ENCODE measurements at places on chromosomes 16 and 17.

GRCh38 chr17:61942085-61942484, 14.3 kb upstream of the INTS2 start:
- DNase-seq, result no peak

- DNase-seq, result no peak
Measured at GRCh38 chr17:17401271-17401781, 75.5 kb upstream of the MED9 start.

GRCh38 chr17:73268582-73269328, 7.1 kb upstream of the CPSF4L start:
- no peak for DNase-seq

GRCh38 chr17:6164996-6165395, 94.8 kb downstream of the WSCD1 start:
- no peak for DNase-seq

DNA sequence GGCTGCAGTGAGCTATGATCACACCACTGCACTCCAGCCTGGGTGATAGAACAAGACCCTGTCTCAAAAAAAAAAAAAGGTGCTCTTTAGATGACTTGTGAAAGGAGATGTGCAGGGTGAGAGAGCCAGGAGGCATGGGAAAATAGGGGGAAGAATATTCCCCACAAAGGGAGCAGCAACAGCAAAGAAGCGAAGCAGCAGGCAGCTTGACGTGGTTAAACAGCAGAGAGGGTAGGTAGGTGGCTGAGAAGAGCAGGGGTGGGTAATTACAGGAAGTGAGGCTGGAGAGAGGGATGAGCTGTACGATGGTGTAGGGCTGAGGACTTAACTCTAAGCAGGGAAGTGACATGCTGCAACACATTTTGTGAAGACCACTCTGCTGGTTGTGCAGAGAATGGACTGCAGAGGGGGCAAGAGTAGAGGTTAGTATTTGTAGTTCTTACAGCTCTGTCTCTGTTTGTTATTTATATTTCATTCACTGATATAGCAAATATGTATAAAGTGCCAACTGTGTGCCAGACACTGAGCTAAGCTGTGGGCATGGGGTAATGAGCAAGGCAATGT, 1.6 kb downstream of the HEATR3 start:
- no peak for DNase-seq

GRCh38 chr17:6170349-6170748, 100.2 kb downstream of the WSCD1 start:
- DNase-seq, result no peak

DNA sequence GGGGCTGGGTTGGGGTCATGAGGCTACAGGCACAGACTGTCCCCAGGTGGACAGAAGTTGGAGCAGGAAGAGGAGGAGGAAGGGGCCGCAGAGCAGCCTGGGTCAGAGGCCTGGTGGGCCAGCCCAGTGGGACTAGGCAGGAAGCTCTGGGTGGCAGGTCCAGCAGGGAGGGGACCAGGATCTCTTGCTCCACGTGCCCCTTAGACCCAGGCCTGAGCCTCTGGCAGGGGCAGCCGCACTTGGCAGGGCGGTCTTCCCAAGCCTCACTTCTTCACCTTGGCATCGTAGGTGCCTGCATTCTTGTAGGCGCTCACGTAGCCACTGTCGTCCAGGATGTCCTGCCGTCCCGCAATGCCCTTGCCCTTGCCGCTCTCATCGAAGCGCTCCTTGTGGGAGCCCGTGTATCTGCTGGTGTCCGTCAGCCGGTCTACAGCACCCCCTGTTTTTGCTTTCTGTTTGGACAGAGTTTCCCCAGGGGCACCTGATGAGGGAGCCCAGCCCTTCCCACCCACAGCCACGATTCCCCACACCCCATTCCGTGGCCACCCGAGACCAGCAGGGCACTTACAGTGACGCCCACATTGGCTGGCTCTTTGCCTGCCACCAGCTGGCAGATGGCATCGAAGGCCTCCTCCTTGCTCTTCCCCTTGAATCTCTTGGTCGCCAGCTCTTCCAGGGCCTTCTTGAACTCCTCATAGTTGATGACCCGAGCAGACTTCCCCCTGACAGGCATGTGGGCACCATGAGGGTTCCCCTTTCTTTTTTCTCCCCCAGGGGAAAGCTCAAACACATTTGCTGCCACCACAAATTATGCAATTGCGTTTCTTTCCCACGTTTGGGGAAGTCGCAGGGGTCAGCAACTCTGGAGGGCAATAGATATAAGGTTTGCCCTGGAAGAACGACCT, 3.1 kb downstream of the TPPP3 start:
- DNase-seq, result no peak

- DNase-seq, result no peak
Measured at GRCh38 chr16:80556481-80556880, 15.7 kb downstream of the DYNLRB2 start.

DNA sequence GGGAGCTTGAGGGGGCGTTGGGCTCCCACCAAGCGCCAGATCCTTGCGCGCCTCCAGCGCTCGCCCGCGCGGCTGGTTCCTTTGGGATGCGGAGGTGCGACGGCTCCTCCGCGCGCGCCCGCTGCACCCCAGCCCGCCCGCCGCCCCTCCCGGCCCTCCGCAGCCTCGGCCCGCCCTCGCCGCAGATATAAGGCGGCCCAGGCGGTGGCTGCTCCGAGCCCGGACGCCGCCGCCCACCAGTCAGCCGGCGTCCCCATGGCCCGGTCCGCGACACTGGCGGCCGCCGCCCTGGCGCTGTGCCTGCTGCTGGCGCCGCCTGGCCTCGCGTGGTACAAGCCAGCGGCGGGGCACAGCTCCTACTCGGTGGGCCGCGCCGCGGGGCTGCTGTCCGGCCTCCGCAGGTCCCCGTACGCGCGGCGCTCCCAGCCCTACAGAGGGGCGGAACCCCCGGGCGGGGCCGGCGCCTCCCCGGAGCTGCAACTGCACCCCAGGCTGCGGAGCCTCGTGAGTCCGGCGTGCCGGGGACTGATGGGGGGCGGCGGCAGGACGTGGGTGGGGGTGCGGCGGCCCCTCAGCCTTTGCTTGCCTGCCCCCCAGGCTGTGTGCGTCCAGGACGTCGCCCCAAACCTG, at the start of gene NPB:
TSS of gene NPB (plus strand) at position 216 of the 630 bp plus-strand sequence. CDS start at position 256, 40 bp downstream.
- DNase-seq, result no peak

- peak; percentile 51 for DNase-seq
Measured at GRCh38 chr17:76271669-76272540, 6.8 kb downstream of the UBALD2 start.

DNA sequence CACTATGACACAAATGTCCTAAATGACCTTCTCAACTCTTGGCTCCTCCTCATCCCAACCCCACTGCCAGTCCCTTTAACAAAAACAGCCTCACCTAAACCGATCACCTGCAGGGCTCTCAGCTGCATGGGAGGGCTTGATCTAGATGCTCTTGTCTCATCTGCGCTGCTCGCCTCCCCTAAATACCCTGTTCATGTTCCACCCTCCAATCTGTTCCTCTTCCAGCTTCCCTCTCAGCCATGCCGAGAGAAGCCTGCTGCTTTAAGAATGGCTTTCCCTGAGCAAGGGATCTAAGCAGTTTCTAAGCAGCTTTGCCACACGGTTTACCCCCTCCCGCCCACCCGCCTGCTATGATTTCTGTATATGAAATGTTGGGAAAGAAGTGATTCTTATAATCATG, 23.7 kb downstream of the PIPOX start:
- no peak for DNase-seq

- no peak for DNase-seq
Measured at GRCh38 chr16:66427036-66427860, at the start of gene BEAN1. Gene BEAN1 (plus strand): TSS chr16:66427295. CDS start chr16:66437677, 10,382 bp downstream.

DNA sequence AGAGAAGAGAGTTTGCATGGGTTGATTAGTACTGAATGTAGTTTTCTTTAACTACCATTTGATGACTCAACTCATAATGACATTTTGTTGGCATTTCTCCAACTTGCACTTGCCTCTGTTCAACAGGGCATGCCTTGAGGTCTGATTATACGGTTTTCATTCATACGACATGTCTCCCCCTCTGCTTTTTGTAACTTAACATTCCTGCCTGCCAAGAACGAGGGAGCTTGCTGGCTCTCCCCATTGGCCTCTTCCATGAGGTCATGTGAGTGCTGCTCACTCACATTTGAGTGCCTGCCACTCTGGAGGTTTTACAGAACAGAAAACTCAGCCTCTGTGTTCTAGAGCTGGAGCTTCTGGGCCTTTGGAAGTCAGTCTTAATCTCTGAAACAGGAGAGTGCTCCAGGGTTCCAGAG, 19.7 kb downstream of the MAP2K6 start:
- DNase-seq, result no peak

DNA sequence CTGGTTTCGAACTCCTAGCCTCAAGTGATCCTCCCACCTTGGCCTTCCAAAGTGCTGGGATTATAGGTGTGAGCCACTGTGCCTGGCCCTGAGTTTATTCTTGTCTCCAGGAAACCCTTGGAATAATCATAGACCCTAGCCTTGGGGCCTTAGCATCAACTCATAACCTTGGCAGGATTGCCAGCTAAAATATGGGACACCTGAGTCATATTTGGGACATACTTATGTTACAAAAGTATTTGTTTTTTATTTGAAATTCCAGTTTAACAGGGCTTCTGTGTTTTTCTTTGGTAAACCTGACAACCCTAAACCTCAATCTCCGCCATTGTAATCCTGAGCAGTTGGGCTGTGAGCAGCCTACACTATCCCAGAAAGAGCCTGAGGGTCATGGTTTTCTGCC, 28.6 kb upstream of the TNS4 start:
- no peak for DNase-seq

DNA sequence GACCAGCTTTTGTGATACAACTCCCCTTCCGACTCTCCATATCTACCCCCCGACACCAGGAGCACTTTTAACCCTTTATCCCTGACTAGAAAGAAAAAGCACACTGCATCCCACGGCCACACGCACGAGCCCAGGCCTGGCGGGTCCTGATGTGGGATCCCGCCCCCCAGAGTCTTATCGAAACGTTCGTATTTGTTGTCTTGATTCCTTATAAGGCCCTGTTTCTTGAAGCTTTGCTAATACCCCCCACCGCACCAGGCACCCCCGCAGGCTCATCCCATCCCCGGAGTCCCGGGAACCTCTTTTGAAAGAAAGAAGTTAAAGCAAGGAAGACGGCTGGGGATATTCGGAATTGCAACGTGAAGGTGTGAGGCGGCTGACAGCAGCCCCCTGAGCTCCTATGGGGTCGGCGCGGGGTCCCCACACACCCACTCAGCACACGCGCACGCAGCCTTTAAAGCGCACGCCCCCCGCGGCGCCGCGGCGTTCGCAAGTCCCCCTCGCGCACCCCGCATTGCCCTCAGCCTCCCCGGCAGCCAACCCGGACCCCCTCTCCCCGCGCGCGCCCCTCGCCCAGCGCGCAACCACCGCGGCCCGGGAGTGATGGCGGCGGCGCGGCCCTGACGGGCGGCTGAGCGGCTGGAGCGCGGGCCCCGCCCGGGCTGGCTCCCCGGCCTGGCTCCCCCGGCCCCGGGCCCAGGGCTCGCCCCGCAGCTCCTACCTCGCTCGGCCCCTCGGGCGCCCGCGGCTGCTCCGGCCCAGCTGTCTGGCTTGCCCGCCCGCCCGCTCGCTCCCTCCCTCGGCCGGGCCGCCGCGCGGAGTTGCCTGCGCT, 448 bp downstream of the STAT5B start:
- peak; percentile 50 for DNase-seq

DNA sequence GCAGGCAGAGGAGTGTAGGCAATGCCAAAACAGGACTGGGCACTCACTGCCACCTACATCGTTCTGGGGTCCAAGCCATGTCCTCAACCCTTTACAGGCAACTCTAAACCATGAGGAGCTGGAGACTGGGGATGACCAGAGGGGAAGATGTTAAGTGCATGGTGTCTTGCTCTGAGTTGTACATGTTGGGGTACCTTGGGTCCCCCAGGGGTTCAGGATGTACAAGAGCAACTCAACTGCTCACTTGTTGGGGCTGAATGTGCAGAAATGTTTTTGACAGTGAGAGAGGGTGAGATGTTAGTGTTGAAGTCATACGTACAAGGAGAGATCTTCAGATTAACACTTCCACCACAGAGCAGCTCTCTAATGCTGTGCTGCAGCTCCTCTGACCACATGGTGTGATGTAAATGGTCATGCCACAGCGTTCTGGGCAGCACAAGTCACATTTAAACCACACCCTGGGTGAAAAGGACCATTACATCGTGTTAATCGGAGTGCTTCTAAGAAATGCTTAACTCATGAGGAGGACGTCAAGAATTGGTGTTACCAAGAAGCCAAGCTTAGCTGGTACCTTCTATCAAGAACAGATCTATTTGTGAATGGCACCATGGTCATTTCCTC, 2.4 kb downstream of the CCL18 start:
- DNase-seq, result no peak

DNA sequence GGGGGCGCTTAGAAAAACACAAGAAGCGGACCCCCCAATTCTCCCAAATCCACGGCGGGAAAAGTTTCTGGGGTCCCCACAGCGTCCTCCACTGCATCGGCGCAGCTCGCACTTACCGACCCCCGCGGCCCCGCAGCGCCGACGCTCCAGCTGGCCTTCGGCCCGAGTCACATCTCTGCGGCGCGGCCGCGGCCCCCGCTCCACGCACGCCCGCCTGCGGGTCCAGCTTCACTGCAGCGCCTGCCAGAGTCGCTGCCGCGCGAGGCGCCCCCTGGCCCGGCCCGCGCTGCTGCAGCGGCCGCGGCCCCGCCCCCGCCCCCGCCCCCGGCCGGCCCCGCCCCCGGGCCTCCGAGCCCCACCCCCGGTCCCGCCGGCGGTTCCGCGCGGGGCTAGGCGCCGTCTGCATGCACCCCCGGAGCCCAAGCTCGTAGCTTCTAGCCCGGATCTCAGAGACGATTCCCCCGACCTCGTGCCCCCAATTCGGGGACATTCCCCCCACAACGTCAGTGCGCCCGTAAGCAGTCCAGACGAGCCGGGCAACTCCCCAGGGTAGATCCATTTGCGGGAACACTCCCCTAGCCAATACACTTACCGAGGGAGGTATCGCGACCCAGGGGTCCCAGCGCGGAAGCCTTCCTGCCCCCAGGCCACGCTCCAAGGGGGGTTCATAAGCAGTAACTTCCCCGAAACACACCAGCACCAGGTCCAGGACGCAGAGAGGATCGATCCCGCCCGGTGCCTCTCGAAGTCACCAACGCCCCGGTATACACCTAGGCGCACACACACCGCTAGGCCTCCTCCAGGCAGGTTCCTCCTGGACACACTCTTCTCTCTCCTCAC, at the start of gene GPRC5B:
TSS of gene GPRC5B (minus strand) at position 238 of the 840 bp plus-strand sequence. CDS start 12,003 bp downstream, outside the sequence.
- DNase-seq, result peak; percentile 31

DNA sequence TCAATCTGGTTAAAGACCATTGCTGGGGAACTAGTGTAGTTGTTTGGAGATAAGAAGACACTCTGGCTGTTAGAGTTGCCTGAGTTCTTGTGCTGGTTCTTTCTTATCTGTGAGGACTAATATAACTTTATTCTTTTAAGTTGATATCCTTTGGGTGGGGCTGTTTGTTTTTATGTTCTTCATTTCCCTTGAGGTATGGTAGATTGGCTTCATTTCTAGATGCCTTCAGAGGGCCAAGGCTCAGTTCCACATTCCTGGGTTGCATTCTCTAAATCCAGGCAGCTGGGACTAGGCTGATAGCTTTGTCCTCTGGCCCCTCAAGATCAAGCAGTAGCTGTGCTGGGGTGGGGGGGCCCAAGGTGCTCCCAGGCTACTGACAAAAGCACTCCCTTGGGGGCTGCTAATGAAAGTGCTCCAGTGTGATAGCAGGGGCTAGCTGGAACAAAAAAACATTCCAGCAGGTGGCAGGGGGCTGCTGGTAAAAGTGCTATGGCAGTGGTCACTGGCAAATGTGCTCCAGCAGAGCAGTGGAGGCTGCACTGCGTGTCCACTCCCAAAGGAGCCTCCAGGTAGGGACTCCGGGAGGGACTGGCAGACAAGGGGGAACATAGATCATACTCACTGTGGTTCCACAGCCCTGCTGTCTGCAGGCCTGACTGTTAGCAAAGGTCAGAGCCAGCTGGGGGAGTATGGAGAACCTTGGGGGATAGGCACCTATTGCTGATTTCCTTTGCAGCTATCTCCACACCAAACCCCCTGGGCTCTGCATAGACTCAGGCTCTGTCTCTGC, 45.9 kb upstream of the KCNJ16 start:
- DNase-seq, result no peak
